Fibroblast of skin of right biceps (primary cell): ENCODE measurements at places on chromosomes 7 and 10.

- DNase-seq: no peak
Measured at GRCh38 chr10:123972481-123973401, 81.1 kb upstream of the CPXM2 start.

DNA sequence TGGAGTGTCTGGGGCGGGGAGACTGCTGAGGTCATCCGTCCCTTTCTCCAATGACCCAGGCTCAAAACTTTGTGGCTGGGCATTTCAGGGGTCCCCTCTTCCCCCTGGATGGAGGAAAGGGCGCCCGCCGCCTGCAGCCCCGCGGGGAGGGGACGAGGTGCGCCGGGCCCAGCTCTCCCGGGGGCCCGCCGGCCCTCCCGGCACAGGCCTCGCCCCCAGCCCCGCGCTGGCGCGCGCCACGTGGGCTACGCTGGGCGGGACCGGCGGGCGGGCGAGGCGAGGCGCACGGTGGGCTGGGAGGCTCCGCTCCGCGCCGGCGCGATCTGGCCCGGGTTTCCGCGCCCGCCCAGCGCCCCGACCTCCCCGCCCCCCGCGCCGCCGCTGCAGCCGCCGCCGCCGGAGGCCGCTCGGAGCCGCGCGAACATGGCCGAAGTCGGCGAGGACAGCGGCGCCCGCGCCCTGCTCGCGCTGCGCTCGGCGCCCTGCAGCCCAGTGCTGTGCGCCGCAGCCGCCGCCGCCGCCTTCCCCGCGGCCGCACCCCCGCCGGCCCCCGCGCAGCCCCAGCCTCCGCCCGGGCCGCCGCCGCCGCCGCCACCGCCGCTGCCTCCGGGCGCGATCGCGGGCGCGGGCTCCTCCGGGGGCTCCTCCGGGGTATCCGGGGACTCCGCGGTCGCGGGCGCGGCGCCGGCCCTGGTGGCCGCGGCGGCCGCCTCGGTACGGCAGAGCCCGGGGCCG lies at the start of gene FOXK1:
Gene FOXK1, plus strand, starts transcription at position 410 of the 735 bp plus-strand sequence. Its CDS starts 14 bp downstream, at position 424.
- DNase-seq: peak; percentile 80

DNA sequence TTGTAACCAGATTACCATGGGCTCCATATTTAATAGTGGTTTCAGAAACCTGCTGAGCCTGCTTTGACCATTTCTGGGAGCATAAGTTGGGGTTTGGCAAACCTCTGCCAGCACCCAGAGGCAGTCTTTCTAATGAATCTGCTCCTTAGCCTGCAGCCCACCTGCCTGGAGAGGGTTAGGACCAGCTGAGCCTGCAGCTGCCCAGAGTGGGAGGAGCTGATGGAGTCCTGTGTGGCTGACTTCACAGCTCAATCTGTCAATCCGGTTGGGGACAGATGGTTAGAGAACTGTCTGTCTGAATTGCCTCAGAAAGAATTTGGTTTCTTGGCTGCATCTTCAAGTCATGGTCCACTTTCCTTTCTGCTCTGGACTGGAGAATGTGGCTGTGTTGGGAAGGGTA lies 444.6 kb downstream of the NRG3 start:
- no peak for DNase-seq

DNA sequence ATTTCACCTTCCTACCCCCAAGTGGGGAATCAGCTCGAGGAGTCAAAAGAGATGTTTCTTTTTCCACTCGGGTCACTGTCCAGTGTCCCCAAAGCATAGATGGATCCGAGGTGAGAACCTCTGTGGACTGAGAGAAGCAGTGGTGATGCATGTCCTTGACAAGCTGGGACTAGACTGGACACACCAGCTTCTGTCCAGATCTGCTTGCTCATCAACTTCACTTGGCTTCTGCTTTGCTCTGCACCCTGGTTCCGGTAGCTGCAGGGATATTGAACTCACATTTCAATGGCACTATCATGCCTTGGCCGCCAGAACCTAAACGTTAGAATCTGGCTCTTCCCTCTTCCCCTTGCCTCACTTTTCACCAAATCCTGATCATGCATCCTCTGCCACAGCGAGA lies 50.3 kb upstream of the CXCL12 start:
- DNase-seq: no peak

GRCh38 chr7:17302575-17303142 lies 4.2 kb downstream of the AHR start:
- peak; percentile 63 for DNase-seq
